ENCODE measurements at places on chromosomes 5 and 9.
A peak's percentile ranks its signal among the peaks of the same experiment; 100 is the strongest.

DNA sequence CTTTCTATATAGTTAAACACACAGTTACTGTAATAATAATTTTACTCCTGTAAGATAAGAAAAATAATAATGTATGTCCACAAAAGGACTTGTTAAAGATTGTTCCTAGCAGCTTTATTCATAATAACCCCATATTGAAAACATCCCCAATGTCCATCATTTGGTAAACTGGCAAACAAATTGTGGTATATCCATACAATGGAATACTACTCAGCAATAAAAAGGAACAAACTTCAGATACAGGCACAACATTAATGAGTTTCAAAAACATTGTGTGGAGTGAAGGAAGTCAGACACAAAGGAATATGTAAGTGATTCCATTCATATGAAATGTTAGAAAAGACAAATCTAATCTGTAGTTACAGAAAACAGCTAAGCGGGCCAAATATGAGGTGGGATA is 1.9 kb upstream of the MEGF10 start:
- DNase-seq: no peak

GRCh38 chr9:36194326-36195000 is 3.7 kb downstream of the CLTA start:
- no peak for DNase-seq

- no peak for DNase-seq
Measured at GRCh38 chr9:114231719-114232449, 76.5 kb downstream of the COL27A1 start.

GRCh38 chr5:157370967-157371366 is 89.0 kb upstream of the NIPAL4 start:
- no peak for DNase-seq

DNA sequence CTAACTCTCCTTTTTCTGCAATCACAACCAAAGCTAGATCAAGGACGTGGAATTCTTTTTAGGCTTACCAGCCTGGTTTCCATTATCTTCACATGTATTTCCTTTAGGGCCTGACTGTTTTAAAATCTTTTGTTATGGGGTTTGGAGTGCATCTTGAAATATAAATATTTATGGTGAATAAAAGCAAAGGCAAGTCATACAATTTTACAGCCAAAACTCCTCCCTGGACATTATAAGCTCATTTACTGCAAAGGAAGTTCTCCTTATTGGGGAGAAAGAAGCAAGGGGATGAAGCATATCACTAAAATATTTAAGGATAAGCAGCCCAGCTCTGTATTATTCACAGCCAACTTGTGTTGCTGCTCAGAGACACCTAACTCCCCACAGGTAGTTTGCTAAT is 132.2 kb upstream of the TARS1 start:
- no peak for DNase-seq

DNA sequence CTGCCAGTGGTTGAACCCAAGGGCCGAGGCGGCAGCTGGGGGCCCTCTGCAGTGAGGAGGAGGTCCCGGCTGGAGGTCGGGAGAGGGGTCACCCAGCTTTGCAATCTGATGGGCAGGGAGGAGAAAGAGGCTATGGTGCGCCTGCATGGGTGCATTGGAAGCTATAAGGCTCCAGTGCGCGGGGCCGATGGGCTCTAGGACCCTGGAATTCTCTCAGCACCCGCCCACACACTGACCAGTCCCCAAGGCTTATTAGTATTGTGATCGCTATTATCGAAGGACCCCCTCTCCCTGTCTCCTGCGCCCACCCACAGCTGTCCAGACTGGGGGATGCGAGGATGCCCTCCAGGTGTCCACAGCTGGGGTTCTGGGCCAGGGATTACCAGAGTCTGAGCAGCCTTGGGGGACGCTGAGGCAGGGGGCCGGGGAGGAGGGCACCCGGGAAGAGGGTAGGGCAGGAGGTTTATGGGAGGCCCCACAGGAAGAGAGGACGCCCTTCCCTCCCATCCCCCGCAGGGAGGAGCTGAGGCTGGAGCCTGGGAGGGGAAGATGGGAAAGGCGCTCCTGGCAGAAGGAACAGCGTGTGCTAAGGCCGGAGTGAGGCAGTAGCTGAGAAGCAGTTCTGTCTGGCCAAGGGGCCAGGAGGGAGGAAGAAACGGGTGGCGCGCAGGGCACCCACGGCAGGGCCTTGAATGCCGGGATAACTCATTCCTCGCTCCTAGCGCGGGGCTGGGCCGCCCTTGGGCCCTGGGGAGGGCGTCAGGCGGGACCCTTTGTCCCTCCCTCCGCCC is 24.2 kb downstream of the C9orf50 start:
- DNase-seq: peak; percentile 25

DNA sequence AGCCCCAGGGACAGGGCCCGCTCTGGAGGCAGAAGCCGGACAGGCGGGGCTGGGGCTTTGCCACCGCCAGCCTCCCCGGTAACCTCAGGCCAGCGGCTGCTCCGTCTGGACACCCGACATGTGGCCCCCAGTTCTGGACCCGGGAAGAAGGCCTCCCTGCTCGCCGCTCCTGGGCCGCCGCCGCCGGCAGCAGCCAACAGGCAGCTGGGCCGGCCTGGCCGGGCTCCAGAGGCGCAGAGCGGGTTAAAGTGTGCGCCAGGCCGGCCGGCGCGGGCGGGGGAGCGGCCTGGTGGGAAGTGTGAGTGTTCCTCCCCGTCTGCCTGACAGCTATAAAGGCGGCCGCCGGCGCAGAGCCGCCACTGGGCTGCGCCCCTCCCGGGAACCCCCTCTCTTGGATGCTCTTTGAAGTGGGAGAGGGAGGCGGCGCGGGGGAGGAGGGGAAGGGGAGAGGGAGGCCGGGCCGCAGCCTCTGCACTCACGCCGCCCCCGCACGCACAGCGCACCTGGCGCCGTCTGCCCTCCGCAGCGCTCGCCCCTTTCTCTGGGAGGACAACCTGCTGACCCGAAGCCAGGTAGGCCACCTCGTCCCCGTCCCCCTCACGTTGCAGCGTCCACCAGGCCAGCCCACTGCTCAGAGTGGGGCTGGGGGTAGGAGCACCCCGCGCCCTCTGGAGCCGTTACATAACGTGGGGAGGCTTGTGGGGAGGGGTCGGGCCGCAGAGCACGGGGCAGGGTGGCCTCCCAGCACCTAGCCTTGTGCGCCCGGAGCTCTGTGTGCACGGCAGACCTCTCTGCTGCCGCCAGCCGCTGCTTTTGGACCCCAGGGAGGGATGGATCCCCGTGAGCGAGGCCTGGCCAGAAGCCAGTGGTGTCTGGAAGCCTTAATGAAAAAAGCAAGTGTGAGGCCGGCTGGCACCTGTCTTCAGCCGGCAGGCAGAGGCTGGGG is at the start of gene ADAMTSL2:
Gene ADAMTSL2 (plus strand): TSS at position 359 of the 946 bp plus-strand sequence. CDS start 2,009 bp downstream, outside the sequence.
- DNase-seq: no peak

DNA sequence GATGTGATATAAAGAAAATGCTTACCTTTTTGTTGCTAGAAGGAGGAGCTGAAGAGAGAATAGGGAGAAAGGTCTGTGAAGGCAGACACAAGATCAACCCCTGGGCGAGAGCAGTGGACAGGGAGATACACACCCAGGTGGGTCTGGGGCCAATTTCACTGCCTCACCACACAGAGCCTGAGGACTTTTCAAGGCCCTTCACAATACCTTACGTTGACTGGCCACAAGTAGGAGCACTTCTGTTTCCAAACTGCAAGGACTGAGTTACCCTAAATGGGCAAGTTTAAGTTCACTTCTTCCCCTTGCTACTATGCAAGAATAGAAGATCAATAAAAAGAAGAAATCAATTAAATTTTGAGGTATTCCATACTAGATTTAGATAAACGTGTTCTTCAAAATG is 174.5 kb upstream of the SLC12A2 start:
- DNase-seq: no peak

DNA sequence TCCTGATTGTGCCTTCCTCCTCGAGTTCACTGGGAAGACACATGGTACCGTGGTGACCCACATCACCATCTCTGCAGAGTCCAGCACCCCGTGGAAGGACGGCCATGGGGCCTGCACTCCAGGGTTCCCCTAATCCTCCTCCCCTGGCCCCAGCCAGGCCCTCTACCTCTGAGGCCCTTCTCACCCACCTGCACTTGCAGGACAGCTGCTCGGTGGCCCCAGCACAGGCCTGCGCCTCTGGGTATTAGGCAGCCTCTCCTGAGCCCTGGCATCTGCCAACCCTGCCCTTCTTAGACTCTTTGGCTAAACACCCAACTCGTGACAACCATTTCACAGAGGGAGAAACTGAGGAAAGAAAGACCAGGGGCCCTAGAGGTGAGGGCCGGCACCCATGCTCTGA is 28.9 kb upstream of the CPLX2 start:
- no peak for DNase-seq

- no peak for DNase-seq
Measured at GRCh38 chr9:571066-571465, 270.4 kb upstream of the DMRT1 start.

GRCh38 chr5:171845040-171845630 is 59.5 kb downstream of the SMIM23 start:
- DNase-seq: no peak

Measured in T1000 (cell line).